PC-9 (cell line): ENCODE measurements at places on chromosomes 6 and 20. TPM values are rescaled to one million over a fixed set of nuclear protein-coding genes. Genes with fewer than 3 reads are reported as not detected.
A peak's percentile ranks its signal among the peaks of the same experiment; 100 is the strongest.

DNA sequence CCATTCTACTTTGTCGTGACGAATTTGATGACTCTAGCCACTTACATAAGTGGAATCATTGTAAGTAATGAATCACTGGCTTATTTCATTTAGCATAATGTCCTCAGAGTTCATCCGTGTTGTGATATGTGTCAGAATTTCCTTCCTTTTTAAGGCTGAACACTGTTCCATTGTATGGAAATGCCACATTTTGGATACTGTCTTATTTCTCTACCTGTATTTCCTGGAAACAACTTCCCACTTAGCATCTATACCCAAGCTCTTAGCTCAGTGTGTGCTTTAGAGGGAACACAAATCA lies 28.8 kb upstream of the GGTLC1 start:
- no peak for DNase-seq

GRCh38 chr6:47535316-47536225 lies 58.0 kb downstream of the CD2AP start:
- no peak for DNase-seq

DNA sequence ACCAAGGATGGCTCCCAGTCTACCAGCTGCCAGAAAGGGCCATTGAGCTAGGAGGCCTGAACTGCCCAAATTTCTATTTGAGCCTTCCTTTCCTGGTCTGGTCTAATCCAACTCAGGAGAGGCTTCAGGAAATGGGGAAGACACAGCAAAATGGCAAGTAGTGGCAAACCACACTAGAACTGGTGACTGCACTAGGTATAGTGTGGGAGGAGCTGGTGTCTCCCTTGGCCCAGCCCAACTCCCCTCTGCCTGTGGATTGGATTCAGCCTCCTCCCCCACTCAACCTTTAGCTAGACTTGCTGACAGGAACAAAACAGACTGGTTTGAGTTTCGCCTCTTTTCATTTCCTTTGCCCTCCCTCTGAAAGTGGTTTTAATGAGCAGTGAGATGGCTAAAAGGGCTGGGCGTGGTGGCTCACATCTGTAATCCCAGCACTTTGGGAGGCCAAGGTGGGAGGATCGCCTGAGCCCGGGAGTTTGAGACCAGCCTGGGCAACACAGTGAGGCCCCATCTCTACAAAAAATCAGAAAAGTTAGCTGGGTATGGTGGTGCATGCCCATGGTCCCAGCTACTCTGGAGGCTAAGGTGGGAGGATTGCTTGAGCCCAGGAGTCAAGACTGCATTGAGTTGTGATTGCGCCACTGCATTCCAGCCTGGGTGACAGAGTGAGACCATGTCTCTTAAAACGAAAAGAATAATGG lies 17.5 kb downstream of the MRPS18A start:
- DNase-seq, result peak; percentile 44

DNA sequence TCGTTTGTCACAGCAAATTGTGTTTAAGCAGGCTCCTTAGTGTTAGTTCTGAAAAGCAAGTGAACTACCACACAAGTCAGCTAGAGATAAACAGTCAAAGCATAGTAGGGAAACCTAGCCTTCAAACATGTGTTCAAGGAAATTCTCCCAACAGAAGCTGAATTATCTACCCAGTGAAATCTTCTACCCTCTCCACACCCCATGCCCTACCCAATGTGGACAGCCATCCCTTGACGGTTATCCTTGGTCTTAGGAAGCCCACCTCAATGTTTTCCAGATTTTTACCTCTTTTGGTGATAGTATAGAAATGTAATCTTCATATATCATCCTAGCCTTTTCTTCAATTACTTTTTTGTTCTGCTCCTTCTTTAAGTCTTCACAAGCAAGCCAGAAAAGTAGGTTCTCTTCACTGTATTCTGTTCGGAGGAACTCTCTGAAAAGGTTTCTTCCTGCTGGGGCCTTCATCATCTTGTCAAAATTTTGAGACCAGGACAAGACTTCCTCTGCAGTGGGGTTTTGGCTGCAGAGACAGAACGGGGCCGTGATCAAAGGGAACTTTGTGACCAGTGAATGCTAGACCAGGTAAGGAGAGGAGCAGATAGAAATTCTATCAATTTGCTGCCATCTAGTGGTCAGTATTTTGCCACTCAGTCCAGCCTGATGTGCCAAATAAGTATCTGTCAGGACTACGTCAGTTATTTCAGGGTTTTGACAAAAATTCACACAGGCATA lies 21.6 kb upstream of the MTRF1L start:
- no peak for DNase-seq

DNA sequence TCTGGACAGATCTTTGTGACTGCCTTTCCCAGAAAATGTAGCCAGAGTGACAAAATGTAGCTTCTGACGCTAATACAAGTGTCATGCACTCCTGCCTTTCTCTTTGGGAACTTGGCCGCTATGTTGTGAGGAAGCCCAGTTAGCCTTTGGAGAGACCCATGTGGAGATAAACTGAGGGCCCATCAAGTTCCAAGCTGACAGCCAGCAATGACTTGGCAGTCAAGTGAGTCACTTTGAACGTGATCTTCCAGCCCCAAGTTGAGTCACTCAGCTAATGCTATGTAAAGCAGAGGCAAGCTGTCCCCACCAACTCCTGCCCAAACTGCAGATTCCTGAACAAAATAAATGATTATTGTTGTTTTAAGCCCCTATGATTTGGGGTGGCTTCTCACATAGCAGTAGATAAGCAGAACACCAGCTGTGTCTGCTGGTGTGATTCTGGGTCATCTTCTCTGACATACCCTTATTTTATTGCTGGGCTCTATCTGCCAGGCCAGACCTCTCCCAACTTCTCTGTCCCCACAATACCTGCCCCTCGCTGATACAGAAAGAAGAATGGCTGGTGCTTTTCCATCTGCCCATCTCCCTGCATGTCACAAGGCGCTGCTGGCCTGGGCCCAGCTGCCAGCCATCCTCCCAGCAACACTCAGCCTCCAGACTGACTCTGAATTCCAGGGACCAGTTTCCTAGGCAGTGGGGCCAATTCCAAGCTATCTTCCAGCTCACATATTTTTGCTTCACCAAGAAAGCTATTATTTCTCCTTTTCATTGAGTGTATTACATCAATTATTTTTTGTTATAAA lies 274.8 kb downstream of the LRFN2 start:
- no peak for DNase-seq

DNA sequence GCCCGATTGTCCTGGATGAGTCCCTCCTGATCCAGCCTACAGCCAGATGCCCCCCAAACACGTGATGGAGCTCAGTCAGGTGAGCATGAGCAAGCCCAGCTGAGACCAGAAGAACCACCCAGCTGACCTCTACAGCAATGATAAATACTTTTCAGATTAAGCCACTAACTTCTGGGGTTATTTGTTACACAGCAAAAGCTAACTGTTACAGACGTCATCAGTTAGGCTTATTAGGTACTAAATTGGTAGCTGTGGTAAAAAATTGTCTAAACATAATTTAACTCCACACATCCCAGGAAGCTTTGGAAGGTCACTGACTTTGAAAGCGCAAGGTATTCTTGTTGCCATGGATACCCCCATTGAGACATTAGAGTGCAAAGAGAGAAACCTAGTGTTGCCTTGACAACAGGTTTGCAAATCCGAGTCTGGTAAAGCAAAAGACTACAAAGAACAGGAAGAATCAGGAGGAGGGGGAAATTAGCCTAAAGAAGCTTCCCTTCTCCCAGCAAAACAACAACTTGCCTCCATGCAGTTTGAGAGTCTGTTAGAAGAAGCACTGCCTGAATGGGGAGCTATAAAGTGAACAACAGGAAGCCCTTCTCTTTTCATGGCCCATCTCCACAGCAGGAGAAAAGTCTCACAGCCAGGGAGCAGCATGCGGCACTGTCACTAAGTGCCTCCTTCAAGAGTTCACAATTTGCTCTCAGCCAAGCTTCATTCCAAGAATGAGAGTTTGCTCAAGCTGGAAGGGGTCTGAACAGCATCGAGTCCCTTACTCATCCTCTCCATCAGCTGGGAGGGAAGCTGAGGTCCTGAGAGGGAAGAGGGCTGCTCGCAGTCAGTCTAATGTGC lies 41.7 kb upstream of the ZNF831 start:
- DNase-seq, result no peak

EPB41L1 gene
- 134 and 141 TPM in 2 replicates for total RNA-seq

FABP7 gene
- total RNA-seq, result not detected in 2 replicates

PTCRA gene
- total RNA-seq, result not detected in 2 replicates

MTFR2 gene
- total RNA-seq, result 10.5 and 12.6 TPM in 2 replicates
